ENCODE measurements at places on chromosomes 4 and X.

GRCh38 chrX:119155416-119156035, 27.9 kb upstream of the KIAA1210 start:
- DNase-seq = no peak

DNA sequence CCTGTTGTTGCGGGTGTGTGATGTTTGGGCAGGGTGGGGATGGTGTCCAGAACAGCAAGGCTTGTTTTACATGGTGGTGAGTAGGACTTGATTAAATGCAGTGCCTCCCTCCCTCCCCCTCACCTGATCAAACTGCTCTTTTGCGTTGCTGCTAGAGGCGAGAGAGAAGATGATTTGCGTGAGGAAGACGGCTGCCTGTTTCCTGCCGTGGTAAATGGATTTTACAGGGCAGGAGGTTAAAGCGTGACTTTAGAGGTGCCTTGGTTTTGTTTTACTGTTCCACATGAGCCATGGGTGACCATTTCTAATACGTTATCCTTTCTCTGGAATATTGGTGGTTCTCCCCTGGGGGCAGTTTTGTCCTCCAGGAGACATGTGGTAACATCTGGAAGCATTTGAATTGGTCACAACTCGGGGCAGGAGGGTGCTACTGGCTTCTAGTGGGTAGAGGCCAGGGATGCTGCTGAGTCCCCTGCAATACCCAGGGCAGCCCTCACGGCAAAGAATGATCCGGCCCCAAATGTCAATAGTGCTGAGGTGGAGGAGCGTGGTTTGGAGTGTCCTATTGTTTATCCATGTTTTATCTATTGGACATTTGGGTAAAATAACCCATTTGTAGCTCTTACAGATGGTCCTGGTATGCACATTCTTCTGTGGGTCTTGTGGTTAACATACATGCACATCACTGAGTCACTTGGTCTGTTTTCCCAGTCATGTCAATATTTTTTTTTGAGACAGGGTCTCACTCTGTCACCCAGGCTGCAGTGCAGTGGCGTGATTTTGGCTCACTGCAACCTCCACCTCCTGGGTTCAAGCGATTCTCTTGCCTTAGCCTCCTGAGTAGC, 73.7 kb downstream of the SHROOM2 start:
- DNase-seq = no peak

GRCh38 chr4:69828828-69829227, 31.1 kb downstream of the SULT1E1 start:
- no peak for DNase-seq

DNA sequence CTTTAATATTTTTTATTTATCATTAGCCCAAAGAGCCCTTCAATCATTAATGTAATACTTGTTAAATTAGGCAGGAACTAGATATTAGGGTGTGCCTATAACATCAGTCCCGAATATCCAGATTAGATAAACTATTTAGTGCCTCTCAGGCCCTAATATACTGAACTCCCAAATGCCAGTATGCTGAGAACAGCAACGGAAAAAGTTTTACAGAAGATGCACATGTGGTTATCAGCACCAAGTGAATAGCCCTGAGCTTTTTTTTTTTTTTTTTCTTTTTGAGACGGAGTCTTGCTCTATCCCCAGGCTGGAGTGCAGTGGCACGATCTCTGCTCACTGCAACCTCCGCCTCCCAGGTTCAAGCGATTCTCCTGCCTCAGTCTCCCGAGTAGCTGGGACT, 13.0 kb upstream of the ELF2 start:
- DNase-seq = no peak

Data from CD14-positive monocyte (primary cell).